ENCODE measurements at places on chromosomes 6 and 20. TPM values are rescaled to one million over a fixed set of nuclear protein-coding genes. Genes with fewer than 3 reads are reported as not detected.

Gene CABLES2
- 14.5 TPM for polyA plus RNA-seq

DNA sequence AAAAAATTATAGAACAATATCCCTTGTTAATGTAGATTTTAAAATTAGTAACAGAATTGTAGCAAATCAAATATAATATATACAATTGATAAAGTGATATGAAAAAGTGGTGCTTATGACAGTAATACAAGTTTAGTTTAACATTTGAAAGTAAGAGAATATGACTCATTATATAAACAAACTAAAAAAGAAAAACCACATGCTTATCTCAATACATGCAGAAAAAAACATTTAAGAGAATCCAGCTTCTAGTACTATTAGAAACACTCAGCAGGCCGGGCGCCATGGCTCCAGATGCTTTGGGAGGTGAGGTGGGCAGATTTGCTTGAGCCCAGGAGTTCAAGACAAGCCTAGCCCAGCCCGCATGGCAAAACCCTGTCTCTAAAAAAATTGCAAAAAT, 60.7 kb upstream of the LAMA2 start:
- DNase-seq = no peak

DNA sequence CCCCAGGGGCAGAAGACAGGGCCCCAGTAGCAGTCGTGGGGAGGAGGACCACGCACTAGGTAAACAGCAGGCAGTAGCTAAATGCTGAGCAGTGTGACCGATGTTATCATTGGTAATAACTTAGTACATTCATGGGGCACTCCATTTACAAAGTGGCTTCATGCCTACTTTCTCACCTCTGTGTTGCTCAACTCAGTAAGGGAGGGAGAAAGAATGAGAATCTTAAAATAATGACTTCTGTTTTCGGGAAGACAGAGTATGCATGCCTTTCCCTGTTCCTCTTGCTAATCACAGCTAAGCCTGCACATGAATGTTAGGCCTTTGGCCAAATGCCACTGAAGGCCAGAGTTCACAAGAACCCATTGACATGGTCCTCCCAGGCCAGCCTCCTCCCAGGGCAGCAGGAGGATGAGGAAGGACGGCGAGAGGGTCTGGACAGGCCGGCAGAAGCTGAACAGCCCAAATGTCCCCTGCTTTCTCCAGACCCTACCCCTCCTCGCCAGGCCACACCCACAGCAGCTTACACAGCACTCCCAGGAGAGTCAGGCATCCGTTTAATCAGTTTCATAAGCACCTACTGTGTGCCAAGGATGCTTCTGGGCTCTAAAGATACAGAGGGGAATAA, 183.4 kb downstream of the ANKRD60 start:
- DNase-seq = no peak

GRCh38 chr20:11582060-11582459, 335.6 kb upstream of the BTBD3 start:
- no peak for DNase-seq

DNA sequence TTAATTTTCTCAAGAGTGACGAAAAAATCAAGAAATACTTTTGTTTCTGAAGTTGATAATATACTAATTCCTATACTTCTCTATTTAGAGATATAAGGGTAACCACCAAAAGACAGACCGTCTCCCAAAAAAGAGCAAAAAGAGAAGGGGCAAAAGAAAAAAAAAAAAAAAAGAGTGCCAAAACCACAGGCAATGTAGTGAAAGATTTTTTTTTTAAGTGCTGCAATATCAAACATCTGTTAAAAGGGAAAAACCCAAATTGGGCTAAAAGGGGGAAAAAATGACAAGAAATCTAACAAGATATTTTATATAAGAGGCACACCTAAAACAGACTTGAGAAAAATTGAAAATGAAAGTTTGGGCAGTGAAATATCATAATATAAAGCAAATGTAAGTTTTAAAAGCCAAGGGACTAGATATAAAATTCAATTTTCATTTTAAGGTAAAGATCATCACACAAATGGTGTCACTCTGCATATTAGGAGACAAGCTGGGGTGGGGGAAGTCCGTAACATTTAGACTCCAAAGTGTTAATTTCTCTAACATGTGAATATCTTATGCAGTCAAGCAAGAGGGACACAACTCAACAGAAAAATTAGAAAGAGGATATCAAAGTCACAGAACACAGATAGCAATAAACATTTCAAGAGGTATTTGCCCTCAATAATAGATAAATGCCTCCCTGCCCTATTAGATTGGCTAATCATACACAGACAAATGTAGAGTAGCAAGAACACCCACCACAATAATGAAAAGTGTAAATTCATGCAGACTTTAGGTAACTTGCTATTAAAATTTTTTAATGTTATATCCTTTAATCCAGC, 9.1 kb downstream of the C6orf52 start:
- no peak for DNase-seq

- no peak for DNase-seq
Measured at GRCh38 chr20:16115911-16116552, 457.2 kb downstream of the KIF16B start.
